AG04449 (cell line): ENCODE measurements at places on chromosomes 3 and 15.

GRCh38 chr15:55802600-55803376, 59.8 kb upstream of the PRTG start:
- no peak for DNase-seq

DNA sequence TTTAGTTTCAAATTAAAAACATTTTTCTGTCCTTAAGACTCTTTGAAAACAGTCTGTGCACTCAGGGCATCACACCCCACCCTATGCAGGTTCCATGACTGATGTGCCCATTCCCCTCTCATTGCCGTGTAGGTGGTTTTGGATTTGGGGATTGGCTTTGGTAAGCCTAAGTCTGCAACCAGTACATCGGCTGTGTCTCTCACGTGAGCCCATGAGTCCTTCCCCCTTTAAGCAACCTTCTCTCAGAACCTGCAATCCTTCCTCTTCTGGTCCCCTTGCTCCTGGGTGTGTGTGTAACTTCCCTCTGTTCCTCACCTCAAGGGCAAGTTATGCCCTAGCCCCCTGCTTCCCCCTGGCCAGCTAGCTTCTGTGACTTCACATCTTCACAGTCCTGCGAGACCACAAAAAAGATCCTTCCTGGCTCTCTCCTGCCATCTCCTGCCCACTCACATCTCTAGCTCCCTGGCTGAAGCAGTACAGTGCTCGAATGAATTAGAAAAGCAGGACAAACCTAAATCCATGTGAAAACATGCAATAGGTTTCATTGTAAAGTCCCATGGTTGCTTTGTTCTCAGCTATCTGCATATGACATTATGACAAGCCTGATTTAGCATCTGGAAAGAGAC, 126.7 kb downstream of the UACA start:
- no peak for DNase-seq

DNA sequence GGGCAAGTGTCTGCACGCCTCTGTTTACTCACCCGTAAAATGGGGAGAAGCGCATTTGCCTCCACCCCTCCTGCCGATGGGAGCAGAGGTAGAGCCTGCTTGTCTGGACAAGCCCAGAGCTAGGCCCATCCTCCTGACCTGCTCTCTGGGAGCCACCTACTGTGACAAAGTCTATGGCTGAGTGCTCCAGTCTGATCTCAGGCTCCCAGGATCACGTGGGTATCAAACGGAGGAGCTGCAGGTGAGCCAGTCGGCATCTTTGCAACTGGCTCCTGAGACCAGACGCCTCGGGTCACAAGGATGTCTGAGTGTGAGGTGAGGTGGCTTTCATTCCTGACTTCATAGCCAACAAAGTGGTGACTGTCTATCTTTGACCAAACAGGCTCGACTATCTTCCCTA, 2.1 kb upstream of the ALDH1A3 start:
- DNase-seq = no peak

GRCh38 chr3:126412841-126413692, 18.4 kb downstream of the CFAP100 start:
- no peak for DNase-seq

- DNase-seq = no peak
Observed at GRCh38 chr15:92122259-92122658, 268.8 kb downstream of the SLCO3A1 start.

DNA sequence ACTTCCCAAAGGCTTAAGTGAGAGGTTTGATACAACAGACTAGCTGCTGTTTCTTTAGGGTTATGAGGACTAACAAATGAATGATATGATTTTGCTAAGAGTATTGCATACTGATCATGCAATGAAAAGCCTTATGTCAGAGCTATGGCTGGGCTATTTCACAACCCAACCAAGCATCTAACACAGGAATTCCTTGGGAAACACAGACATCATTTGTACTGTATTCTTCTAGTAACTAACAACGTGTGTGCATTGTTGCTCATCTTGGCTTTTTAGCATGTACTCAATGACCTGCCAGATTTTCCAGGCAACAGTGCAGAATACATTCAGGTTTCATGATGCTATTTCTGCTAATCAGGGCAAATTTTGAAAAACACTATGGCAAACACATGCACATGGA, 19.3 kb downstream of the PDZRN3 start:
- DNase-seq = no peak

DNA sequence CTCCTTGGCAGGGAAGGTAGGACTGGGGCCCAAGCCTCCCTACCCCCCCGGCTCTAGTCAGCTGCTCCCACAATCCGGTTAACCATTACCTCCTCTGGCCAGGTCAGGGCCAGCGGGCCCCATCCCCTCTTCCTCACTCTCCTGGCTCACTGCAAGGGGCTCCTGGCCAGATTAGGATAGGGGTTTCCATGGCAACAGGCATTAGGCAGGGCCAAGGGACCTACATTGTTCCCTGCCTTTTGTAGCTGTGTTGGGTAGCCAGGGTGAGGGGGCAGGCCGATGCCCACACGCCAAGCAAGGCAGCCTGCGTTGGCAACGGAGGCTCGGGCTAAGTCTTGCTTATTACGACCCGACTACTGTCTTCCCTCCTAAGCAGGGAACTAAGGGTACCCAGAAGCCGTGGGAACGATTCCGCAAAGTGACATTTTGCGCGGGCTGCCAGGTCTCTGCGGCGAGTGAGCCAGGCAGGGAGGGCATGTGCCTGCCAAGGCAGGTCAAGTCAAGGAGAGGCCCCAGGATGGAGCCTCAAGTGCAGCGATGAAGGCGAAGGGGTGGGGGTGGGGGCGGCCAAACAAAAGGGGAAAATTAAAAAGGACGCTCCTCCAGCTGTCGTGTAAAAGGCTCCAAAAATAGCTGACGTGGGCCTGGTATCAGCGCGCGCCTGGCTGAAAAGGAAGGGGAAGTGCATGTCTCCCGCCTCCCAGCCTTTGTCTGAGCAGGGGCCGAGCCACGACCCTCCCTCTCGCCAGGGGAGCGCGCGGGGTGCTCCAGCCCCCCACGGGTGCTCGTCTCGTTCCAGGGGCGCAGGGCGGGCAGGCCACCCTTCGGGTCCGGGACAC, 919 bp downstream of the IDH2 start:
- no peak for DNase-seq

- no peak for DNase-seq
Observed at GRCh38 chr3:107985496-107985895, 105.3 kb downstream of the CD47 start.
